Right atrium auricular region (tissue), 2 donors: ENCODE measurements at places on chromosomes 4 and X.

DNA sequence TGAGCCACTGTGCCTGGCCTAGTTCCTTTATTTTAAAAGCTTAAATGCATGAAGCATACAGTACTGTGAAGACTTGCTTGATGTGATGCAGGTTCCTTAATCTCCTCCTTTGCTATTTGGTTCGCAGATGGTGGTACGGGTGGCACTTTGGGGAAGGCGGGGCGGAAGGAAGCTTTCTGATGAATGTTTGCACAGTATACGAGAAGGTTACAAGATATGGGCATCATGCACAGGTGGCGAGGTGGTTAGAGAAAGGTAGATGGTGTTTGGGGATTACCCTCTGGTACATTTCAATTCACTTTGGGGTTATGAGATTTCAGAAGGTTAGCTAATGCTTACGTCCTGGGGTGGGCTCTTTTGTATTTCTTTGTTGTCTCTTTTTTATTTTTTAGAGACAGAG, 17.2 kb downstream of the RHOH start:
- no peaks in the 10 kb centered on the region for H3K4me1 ChIP-seq
- no peaks in the 10 kb centered on the region for H3K36me3 ChIP-seq
- DNase-seq: no peak
- H3K27me3 ChIP-seq: no peaks in the 10 kb centered on the region
- no peak overlapping the region for H3K27ac ChIP-seq
- H3K4me3 ChIP-seq: no peak overlapping the region

DNA sequence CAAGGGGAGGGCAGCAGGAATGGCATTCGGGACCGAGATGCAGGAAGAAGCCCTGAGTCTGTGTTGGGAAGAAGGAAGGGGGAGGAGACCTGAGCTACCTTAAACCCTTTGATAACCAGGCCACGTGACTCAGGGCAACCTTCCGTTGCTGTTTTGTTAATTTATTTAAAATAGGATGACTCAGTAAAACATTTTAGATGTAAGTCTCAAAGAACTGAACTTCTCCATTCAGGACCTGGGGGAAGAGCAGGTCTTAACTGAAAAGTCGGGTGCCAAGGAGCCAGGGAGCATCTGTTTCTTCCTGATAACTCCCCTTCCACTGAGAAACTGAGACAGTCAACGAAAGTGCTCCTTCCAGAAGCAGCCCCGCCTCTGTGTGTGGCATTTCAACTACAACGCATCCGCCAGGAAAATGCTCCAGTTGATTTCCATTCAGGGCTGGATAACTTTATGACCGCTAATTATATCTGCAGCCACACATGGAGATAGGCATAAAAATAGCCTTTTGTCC, 88.0 kb downstream of the IRF2 start:
- peak overlapping the region; percentile 86 for H3K27ac ChIP-seq
- H3K4me1 ChIP-seq: peaks cover 88% of the 10 kb centered on the region
- H3K36me3 ChIP-seq: peaks cover 29% of the 10 kb centered on the region
- H3K27me3 ChIP-seq: no peaks in the 10 kb centered on the region
- no peak for DNase-seq

DNA sequence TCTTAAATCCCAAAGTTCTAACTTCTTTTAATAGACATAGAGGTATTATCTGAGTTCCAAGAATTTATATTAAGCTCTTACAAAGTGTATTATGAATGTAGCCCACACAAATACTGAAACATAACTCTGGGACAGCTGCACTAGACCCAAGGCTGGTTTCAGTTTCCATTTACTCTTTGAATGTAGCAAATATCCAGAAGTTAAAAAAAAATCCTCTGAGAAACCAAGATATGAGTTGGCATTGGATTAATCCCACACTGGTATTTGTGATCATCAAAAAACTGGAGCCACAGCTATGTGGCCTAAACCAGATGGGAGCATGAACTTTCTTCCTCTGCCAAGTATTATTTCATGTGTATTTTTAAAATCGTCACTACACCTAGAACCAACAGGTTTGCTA, 23.6 kb upstream of the SMPX start:
- H3K27ac ChIP-seq: no peak overlapping the region
- no peaks in the 10 kb centered on the region for H3K27me3 ChIP-seq
- DNase-seq: no peak
- no peak overlapping the region for H3K4me3 ChIP-seq
- H3K36me3 ChIP-seq: no peaks in the 10 kb centered on the region

GRCh38 chrX:29788991-29789699, 426.2 kb upstream of the MAGEB2 start:
- no peak overlapping the region for H3K4me3 ChIP-seq
- no peaks in the 10 kb centered on the region for H3K4me1 ChIP-seq
- H3K27me3 ChIP-seq: no peaks in the 10 kb centered on the region
